Heart left ventricle (tissue), 16 donors: ENCODE measurements at places on chromosomes 16 and 17. TPM values are rescaled to one million over a fixed set of nuclear protein-coding genes. Genes with fewer than 3 reads are reported as not detected.

CCL14 gene
- 31.5 TPM for polyA plus RNA-seq

CIBAR2 gene
- not detected for polyA plus RNA-seq

C16orf96 gene
- 0.01 TPM for polyA plus RNA-seq

PLD2 gene
- polyA plus RNA-seq, result 5.3 TPM

NECAB2 gene
- 2.1 TPM for polyA plus RNA-seq
